Neural crest cell (in vitro differentiated cells): ENCODE measurements at places on chromosomes 12 and 14. TPM values are rescaled to one million over a fixed set of nuclear protein-coding genes. Genes with fewer than 3 reads are reported as not detected.

FAM90A1 gene
- not detected in 2 replicates for total RNA-seq

MGP gene
- not detected in 2 replicates for total RNA-seq

CLMN gene
- total RNA-seq = 7.7 and 8.9 TPM in 2 replicates

DNA sequence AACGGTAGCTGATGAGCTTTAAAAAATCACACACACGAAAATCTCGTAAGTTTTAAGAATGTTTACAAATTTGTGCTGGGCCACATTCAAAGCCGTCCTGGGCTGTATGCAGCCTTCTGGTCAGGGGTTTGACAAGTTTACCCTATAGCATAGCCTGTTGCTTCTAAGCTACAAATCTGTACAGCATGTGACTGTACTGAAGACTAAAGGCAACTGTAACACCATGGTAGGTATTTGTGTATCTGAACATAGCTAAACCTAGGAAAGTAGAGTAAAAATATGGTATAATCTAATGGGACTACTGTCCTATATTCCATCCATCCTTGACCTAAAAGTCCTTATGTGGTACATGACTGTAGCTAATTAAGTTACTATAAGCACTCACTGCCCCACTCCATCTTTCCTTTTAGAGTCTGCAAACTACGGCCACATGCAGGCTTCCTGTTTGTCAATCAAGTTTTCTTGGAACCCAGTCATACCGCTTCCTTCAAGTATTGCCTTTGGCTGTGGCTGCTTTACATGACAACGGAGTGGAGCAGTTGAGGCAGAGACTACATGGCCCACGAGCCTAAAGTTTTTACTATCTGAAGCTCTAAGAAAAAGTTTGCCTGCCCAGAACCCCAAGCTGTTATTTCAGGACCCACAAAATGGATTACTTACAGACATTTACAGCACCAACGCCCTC is 18.5 kb downstream of the KRT7 start:
- no peak for DNase-seq

- DNase-seq = no peak
Observed at GRCh38 chr12:30019366-30020140, 235.8 kb upstream of the TMTC1 start.

- DNase-seq = no peak
Observed at GRCh38 chr12:10456856-10457255, 3.7 kb upstream of the KLRC1 start.

- no peak for DNase-seq
Observed at GRCh38 chr14:24095271-24096068, 1.4 kb downstream of the PCK2 start.

DNA sequence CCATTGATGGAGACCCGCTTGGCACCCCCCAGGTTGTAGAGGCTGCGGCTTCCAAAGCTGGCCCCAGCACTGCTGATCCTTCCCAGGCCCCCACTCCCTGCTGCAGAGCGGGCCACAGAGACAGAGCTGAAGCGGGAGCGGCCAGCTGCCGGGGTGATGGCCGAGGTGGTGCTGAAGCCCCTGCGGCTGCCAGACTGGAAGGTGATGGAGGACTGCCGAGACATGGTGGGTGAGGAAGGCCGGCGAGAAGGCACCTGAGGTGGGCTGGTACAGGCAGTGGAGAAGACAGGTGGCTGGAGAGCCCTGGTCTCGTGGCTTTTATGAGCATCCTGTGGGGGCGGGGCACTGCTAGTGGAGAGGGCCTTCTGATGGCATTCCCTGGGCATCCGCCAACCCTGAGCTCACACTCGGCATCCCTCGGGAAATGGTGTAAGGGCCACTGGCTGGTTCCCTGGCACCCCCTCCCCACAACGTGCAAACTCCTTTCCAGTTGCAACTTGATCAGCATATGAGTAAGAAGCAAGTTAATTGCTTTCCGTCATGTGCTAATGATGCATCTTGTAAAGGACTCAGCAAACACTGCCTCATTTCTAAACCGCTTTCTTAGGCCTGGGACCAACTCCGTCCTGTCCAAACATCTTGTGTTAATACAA is at the start of gene KRT75:
Gene KRT75 (minus strand): TSS at position 291 of the 653 bp plus-strand sequence. CDS start 67 bp downstream, at position 224.
- no peak for DNase-seq

- DNase-seq = no peak
Observed at GRCh38 chr12:4270016-4270830, 3.3 kb upstream of the CCND2 start.
